NCI-H1048 (cell line): ENCODE measurements at places on chromosomes 2 and 18.

- DNase-seq: no peak
These were observed 124.2 kb upstream of the ZNF516 start for GRCh38 chr18:76619261-76619620.

DNA sequence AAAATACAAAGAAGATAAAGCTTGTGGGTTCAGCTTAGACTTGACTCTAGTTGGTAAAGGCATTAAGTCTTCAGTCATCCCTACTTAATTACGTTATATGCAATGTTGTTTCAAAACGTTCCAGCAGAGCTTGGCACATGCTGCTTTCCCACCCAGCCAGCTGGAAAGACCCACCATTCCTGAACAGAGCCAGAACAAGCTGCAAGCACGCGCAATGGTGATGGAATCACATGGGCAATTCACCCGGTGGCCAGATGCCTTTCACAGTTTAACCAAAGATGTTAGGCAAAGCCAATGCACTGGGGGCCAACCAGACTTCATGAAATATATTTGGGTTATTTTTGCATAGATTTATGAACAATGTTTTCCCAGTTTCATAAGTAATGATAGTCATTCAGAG is 123.4 kb upstream of the CDH20 start:
- no peak for DNase-seq

DNA sequence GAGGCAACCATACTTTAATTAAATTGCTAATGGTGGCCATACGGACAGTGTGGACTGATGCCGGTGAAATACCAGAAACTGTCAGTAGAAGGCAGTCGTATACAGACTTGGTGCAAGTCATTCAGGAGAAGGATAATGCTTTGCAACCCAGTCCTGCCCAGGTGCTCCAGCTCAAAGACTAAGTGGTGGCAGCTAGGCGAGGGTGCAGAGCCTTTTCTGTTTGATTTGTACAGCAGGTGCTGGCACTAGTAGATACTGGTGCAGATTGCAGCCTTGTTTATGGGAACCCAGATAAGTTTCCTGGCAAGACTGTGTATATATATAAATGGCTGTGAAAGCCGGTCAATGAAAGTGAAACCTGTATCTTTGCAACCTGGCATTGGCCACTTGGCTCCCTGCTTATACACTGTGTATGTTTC is 208.3 kb upstream of the SYT4 start:
- no peak for DNase-seq

- DNase-seq: no peak
These were observed 7.7 kb upstream of the EML4 start for GRCh38 chr2:42161444-42161843.

- no peak for DNase-seq
These were observed 9.2 kb downstream of the SGPP2 start for GRCh38 chr2:222433332-222434173.

DNA sequence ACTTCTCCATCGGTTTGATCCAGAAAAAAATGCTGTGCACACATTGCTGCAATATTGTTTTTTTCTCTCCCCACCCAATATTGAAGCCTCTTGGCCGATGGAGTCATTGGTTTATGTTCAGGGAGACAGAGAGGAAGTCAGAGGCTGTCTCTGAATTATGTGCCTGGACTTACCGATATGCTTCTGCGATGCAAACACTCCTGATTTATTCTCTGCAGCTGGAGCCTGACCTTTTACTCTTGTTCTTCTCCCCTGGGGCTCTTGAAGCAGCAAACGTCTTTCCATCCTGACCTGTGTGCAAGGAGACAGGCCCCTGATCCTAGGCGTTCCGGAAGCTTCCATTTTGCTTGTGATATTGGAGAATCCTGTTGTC is 99.6 kb downstream of the PTGR3 start:
- DNase-seq: no peak

DNA sequence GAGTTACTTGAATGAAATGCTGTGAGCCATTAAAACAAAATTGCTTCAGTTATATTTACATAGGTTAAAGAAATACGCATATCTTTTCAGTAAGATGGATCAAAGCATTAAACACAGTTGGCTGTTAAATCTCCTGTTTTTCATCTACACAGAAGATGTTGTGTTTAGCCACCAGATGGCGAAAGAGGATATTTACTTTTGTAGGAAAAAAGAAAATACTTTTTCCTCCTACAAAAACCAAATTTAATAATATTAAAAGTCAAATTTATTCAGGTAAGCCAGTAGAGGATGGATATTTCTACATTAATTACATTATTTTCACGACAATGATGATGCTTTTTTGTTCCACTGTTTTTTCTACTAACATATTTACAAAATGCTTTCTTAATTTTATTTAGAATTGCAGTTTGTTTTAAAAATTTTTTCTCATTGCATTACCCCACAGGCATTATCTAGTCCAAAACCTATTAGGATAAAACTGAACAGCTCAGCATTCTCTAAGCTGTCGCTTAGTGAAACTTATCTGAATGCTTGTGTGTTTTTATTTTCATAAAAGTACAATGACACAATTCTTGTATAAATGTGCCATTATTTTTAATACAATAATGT is 173.7 kb downstream of the ASXL3 start:
- no peak for DNase-seq

- no peak for DNase-seq
These were observed 315.8 kb downstream of the GULP1 start for GRCh38 chr2:188607501-188607900.

DNA sequence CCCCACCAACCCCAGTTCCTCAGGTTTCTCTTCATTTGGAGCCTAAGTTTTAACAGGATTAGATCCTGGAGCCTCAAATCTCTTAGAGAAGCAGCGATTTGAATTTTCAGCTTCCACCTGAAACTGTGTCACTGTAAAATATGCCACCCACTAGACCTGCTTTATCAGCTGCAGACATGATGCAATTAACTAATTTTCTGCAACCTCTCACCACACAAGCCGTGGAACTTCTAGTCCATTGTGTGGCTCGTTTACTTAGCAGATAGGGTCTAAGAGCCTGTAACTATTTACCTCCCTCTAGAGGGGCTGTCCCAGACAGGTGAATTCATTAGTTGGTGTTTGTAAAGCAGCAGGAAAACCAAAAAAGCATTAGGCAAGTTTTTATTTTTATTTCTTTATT is 31.6 kb upstream of the FZD5 start:
- no peak for DNase-seq

GRCh38 chr2:67667054-67667908 is 270.1 kb downstream of the ETAA1 start:
- no peak for DNase-seq

DNA sequence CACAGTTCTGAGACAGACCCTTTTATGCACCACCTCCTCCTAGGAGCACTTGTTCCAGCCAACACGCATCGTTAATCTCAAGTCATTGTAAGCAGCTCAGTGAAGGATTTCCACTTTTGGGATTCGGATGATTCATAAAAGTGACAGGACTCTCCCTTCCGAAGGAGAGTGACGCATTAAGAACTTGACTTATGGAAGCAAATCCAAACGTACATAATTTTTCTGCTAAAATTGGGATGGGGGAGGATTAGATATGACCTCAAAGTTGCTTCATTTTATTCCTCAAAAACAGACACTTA is 165.7 kb downstream of the TWIST2 start:
- no peak for DNase-seq

DNA sequence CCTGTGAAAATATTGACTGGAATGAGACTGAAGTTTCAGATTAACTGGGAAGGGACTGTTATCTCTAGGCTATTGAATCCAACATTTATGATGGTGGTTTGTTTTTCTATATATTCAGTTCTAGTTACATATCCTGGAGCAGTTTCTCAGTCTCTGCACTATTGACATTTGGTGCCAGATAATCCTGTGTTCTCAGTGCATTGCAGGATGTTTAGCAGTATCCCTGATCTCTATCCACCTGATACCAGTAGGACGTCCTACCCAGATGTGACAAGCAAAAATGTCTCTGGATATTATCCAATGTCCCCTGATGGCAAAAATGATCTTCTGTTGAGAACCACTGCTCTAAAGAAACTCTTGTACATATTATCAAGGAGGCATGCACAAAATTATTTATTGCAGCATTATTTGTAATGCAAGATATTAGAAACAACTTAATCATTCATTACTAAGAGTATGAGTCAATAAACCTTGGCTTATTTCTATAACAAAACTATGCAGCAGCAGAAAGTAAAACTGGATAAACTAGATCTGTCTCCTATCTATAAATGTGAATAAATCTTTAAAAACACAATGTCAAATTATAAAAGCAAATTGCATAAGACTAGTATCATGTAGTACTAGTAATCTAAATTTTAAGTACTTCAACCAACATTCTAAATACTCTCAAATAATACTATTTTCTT is 369.3 kb upstream of the RND3 start:
- DNase-seq: no peak

DNA sequence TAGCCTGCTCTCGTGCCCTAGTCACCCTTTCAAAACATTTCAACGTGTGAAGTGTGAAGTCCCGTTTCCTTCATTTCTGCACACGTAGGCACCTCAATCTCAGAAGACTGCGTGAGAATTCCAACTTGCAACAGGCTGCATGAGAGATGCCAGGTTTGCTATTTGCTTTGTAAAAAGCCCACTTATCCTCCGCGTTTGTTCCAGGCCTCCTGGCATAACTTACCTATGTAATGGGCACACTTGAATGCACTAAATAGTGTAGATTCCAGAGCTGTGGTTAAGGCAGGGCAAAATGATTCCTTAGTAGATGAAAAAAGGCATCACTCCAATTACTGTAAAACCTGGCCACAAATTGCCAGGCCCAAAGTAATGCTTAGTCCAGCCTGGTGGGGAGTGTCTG is 179.6 kb downstream of the INO80D start:
- DNase-seq: no peak

DNA sequence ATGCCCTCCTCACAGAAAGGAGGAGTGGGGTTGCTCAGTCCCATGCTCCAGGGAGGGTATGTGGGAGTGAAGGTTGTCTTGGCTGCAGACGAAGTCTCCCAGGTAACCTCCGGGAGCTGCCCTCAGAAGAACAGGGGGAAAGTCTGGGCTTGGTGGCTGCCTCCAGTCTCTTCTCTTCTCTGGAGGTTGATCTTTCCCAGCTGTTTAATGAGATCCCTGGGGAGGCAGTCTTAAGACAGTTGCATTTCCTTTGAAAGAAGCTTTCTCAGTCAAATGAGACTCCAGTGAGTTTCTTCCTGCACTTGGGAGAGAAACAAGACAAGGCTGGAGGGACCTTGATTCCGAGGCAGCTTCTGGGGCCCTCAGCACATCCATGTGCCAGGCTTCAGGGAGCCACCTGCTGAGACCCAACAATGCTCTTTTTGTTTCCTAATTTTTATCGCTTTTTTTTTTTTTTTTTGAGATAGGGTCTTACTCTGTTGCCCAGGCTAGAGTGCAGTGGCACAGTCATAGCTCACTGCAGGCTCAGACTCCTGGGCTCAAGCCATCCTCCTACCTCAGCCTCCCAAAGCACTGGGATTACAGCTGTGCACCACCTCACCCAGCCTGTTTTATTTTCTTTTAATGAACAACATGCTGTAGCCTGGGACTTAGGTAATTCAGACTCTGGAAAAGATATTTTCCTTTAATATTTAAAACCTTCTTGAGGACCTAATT is 71.7 kb upstream of the TPO start:
- DNase-seq: no peak

DNA sequence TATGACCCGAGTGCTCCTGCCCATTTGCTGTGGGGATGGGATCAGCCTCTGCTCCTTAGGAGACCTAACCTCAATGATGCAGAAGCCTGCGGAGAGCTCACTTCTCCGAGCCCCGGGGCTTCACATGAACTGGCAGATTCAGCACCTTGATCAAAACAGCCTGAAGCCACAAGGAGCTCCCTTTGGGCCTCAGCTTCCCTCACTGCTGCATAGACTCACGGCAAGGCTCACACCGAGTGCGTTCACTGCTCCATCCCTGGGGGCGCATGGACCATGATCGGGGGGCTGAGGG is 33.0 kb downstream of the CRACDL start:
- DNase-seq: no peak

GRCh38 chr2:151053661-151053990 is 208.0 kb downstream of the RBM43 start:
- DNase-seq: no peak

- no peak for DNase-seq
These were observed 6.6 kb upstream of the CDH2 start for GRCh38 chr18:28183418-28184078.

- DNase-seq: no peak
These were observed 215.1 kb upstream of the TRIB2 start for GRCh38 chr2:12501469-12502158.

GRCh38 chr2:201813996-201814760 is 7.8 kb downstream of the CDK15 start:
- no peak for DNase-seq

DNA sequence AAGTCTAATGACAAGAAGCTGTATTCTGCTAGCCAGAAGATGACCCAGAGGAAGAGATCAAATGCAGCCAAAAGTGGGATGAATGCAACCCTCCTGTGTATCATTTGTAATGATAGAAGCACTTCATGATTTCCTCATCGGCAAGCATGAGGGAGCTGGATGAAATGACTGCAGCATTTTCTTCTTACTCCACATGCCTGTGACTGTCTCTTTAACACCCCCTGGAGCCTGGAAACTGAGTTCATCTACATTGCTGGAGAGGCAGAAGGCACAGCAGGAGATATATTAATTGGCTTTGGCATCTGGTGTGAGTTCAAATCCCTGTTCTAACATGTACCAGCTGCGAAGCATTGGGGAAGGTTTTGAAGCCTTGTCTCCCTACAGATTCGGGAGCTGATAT is 37.7 kb downstream of the ID2 start:
- DNase-seq: no peak

GRCh38 chr2:120590841-120591240 is 144.8 kb upstream of the GLI2 start:
- DNase-seq: no peak

DNA sequence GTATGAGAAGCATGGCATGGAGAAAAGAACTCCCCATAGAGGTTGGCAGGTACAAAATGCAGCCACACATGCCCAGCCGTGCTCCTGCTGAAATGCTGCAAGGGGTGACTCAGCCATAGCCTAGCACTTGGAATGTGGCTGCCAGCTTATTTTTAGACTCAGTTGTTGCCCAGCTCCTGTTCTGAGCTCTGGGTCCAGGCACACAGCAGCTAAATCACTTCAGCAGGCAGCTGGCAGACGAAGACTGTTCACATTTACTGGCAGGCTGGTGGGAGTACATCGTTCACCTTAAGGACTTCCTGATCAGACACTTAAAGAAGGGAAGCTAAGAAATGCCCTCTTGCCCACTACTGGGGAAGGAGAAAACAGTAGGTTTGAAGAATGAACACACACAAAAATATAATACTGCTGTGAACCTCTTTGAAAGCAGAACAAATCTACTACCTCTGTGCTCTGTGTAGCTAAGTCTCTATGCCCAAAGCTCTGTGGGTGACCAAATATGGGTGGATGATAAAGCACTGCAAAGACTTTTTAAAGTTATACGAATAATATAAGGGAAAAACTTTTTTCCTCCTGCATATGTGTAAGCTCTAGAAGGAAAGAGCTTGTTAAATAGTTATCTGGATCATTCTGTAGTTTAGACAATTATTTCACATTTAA is 146.1 kb downstream of the LNPK start:
- no peak for DNase-seq

DNA sequence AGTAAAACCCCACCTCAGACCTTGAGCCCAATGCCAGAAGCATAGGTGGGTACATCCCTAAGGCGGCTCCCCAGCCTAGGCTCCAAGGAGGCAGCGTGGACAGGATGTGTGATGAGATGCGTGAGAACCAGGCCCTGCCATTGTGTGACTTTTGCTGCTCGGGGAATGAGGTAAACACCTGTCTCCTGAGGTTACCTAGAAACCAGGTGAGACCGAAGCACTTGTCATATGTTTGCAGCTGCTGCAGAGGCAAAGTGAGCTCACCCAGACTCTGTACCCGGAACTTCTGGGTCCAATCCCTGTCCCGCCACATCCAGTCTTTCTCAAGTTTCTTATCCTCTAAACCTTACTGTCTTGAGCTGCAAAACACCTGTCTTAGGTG is 3.4 kb downstream of the FBLN7 start:
- DNase-seq: no peak
